ENCODE measurements at places on chromosomes 4 and X. TPM values are rescaled to one million over a fixed set of nuclear protein-coding genes. Genes with fewer than 3 reads are reported as not detected.

DNA sequence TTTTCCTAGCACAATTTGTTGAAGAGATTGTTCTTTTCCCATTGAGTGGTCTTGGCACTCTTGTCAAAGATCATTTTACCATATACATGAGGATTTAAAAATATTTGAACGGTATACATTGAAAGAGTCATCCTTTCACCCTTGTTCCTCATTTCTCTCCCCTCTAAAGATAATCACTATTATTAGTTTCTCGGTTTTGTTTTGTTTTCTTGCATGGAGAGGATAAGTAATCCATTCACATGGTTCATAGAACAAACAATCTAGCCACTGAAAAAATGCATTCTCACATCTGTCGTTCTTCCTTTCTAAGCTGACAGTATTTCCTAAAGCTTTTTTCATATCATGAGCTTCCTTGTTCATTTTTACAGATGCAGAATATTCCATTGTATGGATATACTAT, 39.2 kb upstream of the MSMO1 start:
- DNase-seq = no peak

- no peak for DNase-seq
These were observed 9.3 kb downstream of the DIPK2B start for GRCh38 chrX:45191383-45191782.

- no peak for DNase-seq
These were observed 1.1 kb upstream of the GTPBP6 start for GRCh38 chrX:319579-320125.

- DNase-seq = no peak
These were observed 85.3 kb downstream of the DCAF8L2 start for GRCh38 chrX:27675493-27675892.

DNA sequence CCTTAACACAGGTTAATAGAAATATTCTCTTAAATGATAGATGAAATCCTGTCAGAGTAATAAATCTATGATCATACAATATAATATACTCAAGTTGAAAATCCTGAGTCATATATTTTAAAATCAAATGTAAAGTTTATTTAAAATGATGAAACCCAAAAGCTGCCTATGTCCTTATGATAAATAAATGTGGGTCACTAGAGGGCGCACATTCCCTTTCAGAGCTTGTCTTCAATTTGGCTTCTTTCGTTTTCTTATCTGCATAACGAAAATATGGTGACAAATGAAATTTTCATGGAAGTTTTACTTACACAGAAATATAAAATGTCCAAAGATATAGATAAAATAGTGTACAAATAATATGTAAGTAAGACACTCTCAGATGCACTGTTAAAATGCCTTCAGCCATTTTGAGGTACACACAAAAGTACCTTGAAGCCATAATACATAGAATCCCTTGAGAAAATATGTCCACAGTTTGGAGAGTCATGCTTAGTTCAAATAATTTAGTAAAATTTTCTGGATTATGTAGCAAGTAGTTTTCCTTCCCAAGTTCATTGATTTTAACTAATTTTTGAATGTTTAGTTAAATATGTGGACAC, 680.4 kb downstream of the DMD start:
- peak; percentile 84 for DNase-seq

DNA sequence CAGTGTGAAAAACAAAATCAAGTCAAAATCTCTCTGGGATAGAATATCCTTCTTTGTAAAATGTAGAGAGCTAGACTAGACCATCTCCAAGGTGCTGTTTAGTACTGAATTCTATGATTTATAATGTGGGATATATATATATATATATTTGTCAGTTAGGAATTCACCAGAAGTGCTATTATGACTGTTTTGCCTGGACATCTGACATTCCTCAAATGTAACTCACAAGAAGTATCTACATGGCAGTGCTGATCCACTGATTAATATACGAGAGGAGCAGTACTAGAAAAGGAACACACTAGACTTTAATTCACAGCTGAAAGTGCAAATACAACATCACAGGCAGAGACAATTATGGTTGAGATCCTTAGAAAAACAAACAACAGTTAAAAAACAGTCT, 208.9 kb downstream of the GBA3 start:
- no peak for DNase-seq

DNA sequence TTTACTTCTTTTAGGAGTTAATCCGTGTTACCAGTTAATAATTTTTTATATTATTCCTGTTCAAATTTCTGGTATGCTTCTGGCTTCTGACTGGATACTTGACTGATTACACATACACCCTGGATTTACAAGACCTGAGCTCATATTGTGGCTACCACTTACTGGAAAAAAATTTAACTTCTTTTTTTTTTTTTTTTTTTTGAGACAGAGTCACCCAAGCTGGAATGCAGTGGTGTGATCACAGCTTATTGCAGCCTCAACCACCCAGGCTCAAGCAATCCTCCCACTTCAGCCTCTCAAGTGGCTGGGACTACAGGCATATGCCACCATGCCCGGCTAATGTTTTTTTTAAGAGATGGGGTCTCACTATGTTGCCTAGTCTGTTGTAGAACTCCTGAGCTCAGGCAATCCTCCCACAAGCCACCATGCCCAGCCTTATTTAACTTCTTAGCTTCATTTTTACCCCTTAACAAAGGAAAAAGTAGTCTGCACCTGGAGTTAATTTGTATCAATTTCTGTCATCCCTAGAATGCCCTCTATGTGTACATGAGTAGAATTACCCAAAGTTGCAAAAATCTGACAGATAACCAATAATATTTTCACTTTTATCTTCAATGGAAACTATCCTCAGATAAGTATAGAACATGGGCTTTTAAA, 50.3 kb downstream of the TMEM165 start:
- no peak for DNase-seq

GRCh38 chr4:139647184-139647583, 18.4 kb upstream of the MGST2 start:
- no peak for DNase-seq

- no peak for DNase-seq
These were observed 67.4 kb upstream of the QRFPR start for GRCh38 chr4:121448231-121448630.

GRCh38 chrX:17617806-17618205, 119.5 kb upstream of the SCML1 start:
- DNase-seq = peak; percentile 43

DNA sequence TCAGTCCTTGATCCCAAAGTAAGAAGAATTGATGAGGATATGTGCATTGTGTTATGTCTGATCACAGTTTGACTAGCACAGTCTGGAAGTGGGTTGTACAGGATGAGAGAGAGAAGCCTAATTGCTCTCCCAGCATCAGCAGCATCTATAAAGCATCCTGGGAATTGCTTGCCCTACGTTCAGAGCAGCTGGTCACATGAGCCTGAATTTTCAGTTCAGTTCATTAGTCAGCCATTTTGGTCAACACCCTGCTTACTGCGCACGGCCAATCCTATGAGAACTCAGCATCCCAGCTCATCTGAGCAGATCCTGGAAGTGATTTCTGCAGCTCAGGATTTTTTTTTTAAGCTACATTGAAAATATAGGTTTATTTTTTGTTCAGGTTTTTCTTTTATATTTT, at the start of gene RUFY3:
TSS of gene RUFY3 (plus strand) at position 218 of the 400 bp plus-strand sequence. CDS start 610 bp downstream, outside the sequence.
- DNase-seq = peak; percentile 98

GRCh38 chr4:101604976-101605375, 185.6 kb upstream of the BANK1 start:
- DNase-seq = no peak

- no peak for DNase-seq
These were observed 203.1 kb downstream of the SLC7A11 start for GRCh38 chr4:138039010-138039409.

- peak; percentile 85 for DNase-seq
These were observed 61.0 kb downstream of the STX18 start for GRCh38 chr4:4480685-4481398.

GRCh38 chr4:100948911-100949310, 398.4 kb downstream of the PPP3CA start:
- DNase-seq = no peak

DNA sequence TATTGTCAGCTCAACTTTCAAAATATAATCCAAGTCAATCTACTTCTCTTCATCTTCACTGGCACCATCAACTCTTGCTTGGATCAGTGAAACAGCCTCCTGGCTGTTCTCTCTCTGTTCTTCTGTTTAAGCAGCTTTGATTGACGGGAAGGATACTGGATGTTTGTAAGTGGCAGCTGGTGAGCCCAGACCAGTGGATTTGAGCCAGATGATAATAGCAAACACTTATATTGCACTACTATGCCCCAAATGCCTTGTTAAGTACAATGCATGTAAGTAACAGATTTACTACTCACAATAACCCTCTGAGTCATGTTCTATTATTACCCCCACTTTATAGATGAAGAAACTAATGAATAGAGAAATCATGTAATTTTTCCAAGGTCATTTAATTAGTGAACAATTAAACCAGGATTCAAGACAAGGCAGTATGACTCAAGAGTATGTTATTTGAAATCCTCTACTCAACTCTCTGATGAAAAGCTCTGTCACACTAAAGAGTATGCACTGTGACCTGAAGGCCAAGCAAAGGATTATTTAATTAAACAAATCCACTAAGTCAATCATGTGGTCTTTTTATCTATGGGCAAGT, 44.8 kb downstream of the SPANXN3 start:
- peak; percentile 1 for DNase-seq

DNA sequence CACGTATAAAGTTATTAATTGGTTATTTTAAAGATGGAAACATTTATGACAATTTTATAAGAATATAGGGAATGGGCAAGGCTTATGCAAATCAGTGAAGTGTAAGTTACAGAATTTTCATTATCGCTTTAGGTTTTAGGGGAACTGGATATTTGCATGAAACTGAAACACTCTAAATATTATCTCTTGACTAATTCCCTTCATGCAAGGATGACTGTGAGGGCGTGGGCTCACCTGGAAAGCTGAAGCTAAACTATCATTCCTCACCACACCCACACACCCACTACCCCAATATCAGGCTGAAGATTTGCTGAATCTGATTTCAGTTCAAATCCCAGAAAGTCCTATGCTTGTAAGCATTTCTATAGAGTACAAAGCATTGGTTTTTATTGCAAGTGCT, 81.7 kb upstream of the ARHGAP24 start:
- DNase-seq = no peak

- no peak for DNase-seq
These were observed 34.9 kb upstream of the ANXA10 start for GRCh38 chr4:168057412-168057811.

GRCh38 chr4:140719686-140720085, 36.5 kb downstream of the TBC1D9 start:
- DNase-seq = no peak

DNA sequence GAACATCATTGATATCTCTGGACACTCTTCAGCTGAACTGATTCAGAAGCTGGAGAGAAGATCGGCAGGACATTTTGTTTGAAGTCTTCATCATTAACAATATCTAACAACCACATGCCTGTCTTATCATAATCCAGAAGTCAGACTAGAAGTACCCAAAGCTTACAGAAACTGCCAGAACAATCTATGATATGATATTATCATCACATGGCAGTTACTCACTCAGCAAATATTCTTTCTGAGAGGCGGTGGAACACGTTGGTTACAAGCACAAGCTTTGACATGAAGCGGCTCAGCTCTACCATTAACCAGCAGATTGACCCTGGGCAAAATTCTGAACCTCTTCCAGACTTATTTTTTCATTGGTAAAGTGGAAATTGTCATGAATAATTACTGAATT, 69.4 kb upstream of the KIT start:
- no peak for DNase-seq

- DNase-seq = no peak
These were observed 1130.3 kb downstream of the RAPGEF2 start for GRCh38 chr4:160233141-160233540.

- DNase-seq = peak; percentile 7
These were observed 30.5 kb downstream of the RHOH start for GRCh38 chr4:40227284-40227683.

- peak; percentile 74 for DNase-seq
These were observed 34.0 kb downstream of the ETDB start for GRCh38 chrX:135086197-135086854.

DNA sequence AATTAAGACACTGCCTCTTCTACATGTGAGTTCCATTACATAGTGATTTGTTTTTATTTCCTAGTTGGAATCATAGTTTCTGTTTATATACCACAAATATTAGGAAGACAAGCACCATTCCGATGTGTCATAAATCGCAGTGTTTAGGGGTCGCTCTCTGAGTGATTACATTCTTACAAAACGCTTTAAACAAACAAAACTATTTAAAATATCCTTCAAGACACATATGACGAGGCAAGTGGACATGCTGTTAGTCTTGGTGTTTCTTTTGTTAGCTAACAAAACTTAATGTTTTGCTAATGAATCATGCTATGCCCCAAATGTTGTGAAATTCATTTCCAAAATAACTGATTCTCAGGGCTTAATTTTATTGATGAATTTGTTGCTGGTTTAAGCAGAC, 1219.3 kb upstream of the PRKX start:
- no peak for DNase-seq

GRCh38 chrX:63754136-63754859, 30.7 kb downstream of the ARHGEF9 start:
- peak; percentile 32 for DNase-seq

DNA sequence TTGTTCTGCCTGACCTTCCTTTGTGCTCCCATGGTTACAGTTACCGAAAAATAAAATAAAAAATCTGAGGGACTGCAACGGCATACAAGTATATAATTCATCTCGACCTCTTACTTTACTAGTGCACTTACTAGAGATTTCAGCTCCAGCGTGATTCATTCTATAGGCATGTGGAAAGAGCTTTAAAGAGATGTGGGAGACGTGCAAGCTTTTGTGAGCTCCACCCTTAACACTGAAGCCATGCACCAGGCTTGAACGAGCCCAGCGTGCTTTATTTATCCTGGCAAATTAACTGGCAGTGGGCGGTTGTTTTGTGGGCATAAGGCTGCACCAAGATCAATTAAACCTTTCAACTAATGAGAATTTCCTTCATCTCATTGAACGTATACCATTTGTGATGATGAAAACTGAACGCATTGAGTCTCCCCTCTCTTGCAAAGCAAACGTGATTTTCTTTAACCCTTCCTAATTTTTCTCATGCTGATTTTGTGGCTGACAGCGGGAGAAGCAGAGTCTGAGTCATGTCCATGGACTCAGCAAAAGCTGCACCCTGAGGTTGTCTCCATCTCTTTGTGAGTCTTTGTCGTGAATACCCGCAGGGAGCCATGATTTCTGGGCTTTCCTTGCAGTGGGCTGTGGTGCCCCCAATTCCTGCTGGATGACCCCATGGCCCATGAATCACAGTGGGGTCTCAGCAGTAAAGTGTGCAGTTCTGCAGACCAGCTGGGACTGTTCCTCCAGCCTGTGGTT, 60.1 kb downstream of the MXRA5 start:
- no peak for DNase-seq

GLRB gene
- polyA plus RNA-seq = 7.2 TPM

SSX4B gene
- polyA plus RNA-seq = not detected

OTC gene
- not detected for polyA plus RNA-seq

RXFP1 gene
- 0.56 TPM for polyA plus RNA-seq

CFAP47 gene
- polyA plus RNA-seq = not detected

DACH2 gene
- polyA plus RNA-seq = 1.5 TPM

GDI1 gene
- 830 TPM for polyA plus RNA-seq

SLC7A11 gene
- 1.5 TPM for polyA plus RNA-seq
